ENCODE measurements at places on chromosomes 2 and 18.

DNA sequence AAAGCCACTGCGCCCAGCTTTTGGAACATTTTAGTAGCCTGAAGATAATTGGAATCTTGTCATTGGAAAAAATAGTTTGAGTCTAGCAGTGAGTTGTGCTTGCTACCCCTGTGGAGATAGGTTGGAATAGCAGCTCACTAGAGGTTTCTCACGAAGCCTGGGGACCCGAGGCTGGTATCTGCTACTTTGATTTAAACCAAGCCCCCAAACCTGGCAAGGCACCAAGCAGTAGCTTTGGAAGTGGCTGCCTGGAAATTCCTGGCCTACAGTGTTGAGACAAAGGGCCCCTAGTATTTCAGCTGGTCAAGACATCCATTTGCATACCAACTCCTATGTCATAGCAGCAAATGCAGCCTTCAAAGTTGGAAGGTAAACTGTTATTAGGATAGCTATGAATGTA lies 42.1 kb downstream of the NOP58 start:
- DNase-seq = peak; percentile 10

- no peak for DNase-seq
Observed at GRCh38 chr2:9297156-9297555, 90.5 kb downstream of the ASAP2 start.

DNA sequence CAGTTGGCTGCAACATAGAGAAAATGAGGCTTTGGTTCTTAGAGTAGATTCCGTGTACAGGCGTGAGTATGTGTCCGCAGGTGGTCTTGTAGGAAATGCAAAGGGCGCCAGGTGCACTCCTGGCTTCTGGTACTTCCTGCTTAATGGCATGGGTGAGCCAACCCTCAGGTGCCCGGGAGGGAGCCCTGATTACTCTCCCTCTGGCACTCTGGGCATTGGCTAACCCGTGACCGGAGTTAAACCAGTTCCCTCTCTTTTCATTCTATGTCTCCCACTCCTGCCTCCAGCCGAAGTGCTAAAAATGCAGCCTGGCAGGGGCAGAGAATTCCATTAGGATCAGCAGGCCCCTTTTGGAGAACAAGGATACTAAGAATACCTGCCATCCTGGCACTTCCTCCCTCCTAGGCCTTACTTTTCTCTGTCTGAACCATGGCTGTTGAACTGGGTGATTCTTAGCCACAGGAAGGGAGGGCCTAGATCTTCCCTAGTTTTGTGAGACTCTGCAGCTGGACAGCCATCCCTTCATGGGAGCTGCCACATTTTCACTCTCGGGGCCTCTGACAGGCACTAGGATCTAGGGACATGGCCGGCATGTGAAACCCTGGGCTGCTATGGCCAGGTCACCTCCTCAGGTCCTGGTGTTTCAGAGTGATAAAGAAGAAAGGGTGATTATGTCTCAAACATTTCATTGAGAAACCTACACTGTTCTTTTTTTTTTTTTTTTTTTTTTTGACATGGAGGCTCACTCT lies 6.5 kb downstream of the MERTK start:
- no peak for DNase-seq

DNA sequence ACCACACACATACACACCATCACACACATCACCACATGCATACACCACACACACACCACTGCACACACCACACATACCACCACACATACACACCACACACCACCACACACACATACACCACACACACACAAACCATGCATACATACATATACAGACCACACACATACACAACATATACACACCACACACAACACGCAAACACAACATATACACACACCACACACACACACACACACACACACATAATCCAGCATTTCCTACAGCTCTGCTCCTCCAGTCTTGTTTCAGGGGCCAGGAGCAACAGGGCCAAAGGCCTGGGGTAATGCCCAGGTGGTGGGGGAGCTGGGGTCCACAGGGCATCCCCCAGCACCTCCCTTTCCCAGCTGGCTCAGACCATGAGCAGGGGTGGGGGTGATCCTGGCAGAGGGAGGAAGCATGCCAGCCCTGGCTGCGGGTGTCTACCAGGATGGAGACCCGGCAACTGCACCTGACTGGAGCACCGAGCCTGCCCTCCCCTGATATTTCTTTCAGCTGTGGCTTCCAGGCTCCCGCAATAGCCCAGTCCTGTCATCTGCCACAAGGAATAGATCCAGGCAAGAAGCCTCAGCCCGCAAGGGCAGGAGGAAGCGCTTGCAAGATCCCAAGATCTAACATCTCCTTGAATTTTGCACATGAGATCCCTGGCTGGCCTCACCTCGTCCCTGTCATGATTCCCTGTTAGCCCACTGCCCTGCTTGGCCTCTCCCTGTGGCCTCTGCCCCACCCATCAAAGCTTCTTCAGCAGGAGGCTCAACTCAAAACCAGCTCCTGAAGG lies 196.9 kb downstream of the TNS1 start:
- DNase-seq = no peak

DNA sequence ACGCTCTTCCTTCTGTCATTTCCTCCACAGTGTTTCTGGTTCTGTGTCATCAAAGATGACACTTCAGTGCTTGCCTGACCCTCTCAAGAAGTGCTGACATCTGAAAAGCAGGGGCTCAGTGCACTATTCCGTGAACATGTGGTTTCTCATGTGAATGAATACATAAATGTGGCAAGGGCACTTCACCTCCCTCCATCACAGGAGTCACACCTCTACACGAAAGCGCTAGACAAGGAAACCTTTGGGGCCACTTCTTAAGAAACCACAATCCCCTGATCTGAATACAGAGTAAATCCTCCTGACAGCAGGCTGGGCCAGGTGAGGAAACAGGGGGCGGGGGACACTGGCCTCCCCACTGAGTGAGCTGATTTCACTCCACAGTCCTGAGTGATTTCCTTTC lies 145.8 kb upstream of the ACAA2 start:
- no peak for DNase-seq

DNA sequence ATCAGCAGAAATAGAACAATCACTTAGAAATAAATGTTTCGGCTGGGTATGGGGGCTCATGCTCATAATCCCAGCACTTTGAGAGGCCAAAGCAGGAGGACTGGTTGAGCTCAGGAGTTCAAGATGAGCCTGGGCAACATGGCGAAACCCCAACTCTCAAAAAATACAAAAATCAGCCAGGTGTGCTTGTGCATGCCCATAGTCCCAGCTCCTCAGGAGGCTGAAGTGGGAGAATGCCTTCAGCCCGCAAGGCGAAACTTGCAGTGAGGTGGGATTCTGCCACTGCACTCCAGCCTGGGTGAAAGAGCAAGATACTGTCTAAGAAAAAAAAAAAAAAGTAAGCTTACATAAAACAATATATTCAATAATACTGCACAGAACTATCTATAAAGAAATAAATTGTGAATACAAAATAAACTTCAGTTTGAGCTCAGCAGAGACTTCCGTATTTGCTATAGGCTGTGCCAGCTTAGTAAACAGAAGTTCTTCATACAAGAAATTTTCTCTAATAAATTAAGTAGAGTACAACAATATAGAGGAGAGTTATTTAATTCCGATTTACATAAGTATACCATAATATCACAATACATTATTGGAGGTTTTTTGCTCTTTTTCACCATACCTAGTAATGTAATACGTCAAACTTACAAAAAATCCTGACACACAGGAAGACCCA lies 43.6 kb downstream of the SRBD1 start:
- no peak for DNase-seq

- DNase-seq = peak; percentile 37
Observed at GRCh38 chr2:43897492-43897891, 58.7 kb downstream of the ABCG8 start.

DNA sequence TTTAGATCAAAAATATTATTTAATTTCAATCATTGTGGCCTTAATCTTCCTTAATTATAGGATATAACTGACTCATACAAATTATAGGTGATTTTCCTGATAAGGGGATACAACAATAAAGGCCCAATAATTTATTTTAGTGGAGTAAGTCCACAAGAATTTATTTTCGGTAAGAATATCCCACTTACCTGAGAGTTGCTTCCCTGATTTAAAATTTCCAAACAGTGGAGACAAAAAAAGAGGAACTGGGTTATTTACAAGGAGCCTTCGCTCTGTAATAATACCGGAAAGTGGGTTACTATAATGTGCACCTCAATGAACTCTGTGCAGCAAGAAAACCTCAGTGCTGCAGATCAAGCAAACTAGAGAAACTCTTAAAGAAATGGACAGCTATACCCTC lies 42.2 kb downstream of the FEZ2 start:
- no peak for DNase-seq

DNA sequence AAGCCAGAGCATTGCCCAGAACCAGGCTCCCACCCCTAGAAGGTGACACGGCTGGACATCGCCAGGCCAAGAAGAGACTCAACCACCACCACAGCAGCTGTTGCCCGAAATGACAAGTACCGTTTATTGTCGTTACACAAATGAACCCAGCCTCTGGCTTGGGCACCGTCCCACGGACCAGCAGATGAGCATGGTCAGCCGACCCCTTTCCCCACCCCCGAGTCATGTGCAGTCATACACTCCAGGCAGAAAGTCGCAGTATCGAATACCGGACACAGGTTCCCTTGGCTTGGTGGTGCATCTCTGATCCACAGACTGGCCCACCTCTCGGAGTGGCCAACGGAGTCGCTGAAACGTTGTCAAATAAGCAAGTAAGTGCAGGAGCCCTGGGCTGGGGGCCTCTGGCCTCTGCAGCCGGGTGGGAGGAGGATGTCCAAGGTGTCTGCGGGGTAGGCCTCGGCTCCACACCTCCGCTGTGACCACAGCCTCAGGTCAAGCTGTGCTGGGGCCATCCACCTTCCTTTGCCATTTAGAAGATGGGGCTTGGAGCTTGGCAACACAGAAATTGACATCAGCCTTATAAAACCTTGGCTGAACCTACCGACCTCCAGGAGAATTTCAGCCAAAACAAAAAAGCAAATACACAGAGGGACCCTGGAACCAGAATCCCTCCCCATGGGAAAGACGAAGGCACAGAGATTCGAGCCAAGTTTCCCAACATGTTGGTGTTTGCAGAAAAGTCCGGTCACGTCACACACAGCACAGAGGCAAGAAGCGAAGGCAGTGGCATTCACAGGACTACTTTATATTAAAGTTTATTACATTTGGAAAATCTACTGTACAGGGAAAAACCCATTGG lies 24.0 kb downstream of the SDC1 start:
- no peak for DNase-seq

DNA sequence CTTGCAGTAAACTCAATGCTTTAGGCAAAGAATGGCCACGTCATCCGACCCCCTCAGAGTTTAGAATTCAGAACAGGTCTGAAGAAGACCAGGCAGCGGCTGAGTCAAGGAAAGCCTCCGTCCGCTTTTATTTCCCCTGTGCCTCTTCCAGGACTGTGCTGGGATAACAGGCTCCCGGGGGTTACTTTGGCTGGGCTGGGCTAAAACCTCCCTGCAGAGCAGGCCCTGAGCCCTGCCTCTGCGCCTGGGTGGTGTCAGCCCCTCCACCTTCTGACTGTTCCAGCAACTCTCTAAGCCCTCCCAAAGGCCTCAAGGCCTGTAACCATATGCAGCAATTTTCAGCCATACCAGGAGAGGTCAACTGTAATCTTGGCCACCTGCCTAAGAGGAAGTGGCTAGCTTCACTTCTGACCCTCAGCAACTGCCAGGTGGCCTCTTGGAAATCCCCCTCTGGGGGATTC lies 166.5 kb downstream of the RPIA start:
- DNase-seq = peak; percentile 42

GRCh38 chr2:83517727-83518368 lies 941.2 kb downstream of the SUCLG1 start:
- peak; percentile 18 for DNase-seq

GRCh38 chr2:202115479-202115971 lies 42.5 kb downstream of the KIAA2012 start:
- no peak for DNase-seq

DNA sequence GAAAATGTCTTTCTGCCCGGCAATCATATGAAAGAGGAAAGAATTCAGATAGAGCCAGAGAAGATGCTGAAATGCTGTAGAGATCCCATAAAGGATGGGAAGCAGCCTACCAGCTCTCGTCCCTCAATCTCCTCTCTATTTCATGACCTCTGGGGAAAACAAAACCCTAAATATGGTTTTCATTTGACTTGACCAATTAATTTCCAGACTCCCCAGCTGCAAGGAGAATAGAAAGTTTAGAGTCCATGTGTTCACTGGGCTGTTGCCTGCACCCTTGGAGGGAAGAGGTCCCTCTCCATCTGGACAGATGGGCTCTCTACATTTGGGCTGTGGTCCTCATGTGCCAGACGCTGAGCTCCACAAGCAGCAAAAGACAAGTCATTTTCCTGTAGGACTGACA lies 40.6 kb downstream of the CAPN13 start:
- no peak for DNase-seq

DNA sequence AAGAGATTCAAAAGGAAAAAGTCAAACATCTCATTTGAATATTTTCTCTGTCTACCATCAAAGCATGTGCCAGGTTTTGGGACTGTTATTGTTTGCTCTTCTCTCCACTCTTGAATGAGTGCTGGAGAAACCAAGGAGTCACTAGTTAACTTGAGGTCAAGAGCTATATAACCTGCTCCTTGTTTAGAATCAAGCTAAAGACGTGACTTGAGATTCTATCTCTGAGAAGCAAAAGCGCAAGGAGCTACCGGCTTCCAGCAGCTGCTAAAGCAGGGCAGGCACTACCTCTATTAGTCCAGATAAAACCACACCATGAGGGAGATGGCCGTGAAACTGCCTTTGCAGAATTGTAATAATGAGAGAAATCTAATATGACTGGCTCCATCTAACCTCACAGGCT lies 36.0 kb downstream of the UXS1 start:
- DNase-seq = no peak

DNA sequence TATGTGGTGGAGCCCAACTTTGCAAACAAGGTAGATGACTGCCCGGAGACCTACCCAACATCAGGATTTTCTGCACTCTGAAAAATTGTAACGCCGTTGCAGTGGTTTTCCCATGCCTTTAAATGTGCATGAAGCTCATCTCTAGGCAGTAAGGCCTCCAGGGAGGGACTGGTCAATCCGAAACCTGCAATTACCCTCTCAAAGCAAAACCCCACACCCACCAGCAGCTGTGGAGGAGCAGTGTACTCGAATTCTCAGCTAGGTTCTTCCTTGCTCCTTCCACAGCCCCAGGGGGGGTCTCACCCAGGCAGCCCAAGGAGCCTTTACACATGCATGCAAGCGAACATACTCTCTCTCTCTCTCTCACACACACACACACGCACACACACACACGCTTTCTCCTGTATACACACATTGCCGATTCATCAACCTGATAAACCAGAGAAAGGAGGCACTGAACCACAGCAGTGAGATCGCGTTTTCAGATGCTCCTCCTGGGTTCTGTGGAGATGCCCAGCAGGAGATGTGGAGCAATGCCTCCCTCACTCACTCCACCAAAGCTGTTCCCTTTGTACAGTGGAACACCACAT lies 109.2 kb downstream of the VIT start:
- DNase-seq = no peak
